T-helper 9 cell (primary cell): ENCODE measurements at places on chromosomes 2 and 18.

GRCh38 chr2:64101141-64101591 lies 43.1 kb downstream of the PELI1 start:
- no peak for DNase-seq

GRCh38 chr2:181741756-181742155 lies 61.4 kb upstream of the NEUROD1 start:
- DNase-seq: no peak

DNA sequence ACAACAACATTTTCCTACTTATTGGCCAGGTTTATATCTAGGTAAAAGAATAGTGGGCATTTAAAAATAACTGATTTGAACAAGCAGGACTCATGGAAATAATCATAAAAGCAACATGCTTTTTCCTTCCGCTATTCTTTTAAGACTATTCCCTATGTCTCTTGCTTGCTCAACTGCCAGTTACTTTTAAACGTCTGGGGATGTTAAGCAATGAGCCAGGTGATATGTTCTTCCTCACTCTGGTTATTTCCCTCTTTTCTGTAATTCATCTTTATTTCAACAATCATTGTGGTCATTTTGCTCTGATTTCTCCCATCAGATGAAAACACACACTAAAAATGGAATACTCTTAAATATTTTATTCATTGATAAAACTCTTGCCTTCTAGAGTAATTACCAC lies 33.4 kb upstream of the SLC8A1 start:
- DNase-seq: no peak

GRCh38 chr2:39300044-39300978 lies 56.5 kb upstream of the CDKL4 start:
- DNase-seq: no peak

DNA sequence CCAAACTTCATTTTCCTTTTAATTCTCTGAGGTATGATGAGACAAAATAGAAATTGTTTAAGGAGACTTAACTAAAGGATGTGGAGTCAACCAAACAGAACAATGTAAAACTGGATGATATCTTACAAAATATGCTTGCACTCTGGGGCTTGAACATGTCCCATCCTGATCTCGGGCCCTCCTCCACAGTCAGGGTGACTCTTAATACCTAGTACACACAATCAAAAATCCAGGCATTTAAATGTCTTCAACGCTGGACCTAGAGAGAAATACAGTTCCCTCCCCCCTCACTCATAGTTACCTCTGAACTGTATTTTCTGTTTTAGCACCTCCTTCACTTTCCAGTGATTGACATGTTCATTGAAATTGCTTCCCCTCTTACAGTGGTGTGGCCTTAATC lies 36.9 kb upstream of the SERPINB2 start:
- no peak for DNase-seq

DNA sequence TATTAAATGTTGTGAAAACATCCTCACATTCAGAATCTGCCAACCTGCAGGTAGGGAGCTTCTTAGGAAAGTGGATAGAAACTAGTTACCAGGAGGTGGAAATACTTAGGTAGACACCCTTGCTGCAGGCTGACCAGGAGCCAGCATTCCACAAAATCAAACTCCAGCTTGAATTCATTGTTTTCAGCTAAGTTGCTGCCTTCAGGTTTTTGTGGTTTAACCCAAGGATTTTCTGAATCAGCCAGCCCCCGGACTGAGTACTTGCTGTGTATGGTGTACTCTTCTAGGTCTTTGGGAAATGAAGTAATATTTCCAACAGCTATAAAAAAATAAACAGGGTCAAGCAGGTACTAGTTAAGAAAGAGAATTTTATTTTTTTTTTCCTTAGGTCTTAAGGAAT lies 192.1 kb upstream of the CHST9 start:
- no peak for DNase-seq

DNA sequence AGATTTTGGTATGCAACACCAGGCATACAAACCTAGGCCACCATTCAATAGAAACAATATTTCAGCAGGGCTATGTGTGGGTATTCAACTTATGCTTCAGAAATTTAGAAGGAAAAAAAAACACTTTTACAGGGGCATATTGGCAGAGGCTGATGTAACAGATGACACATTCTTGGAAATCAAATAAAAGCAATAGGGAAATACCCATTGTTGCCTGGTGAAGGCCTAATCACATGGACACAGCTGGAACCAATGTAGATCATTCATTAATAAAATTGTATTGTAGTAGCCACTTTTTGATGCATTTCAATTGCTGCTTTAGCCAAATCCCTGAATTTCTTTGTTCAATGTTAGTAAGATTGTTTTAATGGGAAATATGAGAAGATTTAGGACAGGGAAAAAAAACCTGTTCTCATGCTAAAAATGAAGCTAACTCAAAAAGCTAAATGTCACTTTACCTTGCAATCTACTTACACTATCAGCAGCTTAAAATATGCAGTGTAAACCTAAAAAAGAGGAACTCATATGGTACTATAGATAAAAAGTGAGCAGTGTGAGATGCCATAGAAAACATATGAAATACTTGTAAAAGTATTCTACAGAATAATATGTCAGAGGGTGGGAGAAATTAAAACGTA lies 289.4 kb downstream of the ZEB2 start:
- DNase-seq: no peak

DNA sequence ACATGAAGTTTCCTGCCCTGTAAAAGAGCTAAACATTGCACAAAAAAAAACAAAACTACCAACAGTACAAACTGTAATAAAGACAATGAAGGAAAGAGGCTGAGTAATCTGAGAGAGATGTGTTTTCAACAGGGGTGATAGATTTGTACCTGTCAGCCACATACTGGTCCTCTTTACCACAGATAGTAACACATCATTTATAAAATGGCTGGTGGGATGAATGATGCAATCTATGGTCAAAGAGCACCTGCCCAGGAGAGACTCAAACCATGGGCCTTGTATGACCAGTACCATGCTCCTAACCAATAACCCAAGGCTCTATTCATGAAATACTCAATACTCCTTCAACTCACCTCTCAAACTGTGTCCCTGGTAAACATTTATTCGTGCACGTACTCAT lies 4.5 kb downstream of the SUCLG1 start:
- DNase-seq: no peak

DNA sequence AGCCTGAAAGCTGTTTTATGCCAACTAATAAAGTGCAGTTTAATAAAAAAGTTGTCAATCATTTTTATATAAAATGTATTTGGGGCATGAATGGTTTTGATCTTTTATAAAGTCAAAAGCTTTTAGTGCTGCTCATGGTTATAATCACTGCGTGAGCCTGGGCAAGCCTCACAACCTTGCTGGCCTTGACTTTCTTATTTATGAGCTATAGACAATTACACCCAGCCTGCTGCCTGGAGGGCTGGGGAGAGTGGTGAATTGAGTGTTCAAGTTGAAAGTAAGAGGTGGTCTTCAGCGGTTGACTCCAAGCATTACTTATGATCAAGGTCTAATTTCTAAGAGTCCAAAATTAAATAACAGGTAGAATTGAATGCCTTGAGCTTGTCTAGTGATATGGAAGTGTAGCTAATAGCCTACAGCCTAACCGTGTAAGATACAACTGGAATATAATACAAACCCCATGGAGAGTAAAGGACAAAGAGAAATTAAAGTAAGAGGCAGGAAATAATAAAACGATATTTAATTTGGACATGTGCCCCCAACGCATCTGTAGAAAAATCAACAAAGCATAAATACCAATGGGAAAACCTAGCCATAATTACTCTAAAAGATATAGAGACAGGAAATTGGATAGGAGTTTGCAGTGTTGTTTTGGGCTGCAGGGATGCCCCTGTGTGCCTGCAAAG lies 106.0 kb upstream of the CYP1B1 start:
- DNase-seq: no peak

- DNase-seq: no peak
These were observed 10.9 kb downstream of the OSBPL1A start for GRCh38 chr18:24386681-24387080.

DNA sequence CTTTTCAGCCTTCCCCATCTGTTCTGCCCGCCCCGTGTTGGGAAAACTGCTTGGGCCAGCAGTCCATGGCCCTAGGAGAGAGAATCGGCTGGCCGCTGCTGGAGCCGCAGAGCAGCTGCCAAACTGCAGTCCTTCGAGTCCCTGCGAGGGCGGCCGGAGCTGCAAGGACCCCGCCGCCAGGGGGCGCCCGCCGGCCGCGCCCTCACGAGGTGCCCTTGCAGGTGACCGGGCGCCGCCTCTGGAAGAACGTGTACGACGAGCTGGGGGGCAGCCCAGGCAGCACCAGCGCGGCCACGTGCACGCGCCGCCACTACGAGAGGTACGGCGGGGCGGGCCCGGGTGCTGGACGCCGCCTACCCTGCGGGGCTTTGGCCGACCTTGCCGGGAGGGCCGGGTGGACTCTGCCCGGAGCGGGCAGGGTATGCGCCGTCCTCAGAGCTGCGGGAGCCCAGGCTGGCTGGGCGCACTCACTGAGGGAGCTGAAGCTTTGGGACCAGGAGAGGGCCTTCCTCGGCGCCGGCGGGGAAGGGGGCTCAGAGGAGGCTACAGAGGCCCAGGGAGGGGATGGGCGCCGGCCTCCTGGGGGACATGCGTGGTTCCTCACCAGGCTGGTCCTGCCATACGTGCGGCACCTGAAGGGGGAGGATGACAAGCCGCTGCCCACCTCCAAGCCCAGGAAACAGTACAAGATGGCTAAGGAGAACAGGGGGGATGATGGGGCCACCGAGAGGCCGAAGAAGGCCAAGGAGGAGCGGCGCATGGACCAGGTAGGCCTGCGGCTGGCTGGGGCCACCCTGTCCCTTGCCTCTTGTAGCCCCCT lies 13.6 kb downstream of the ARID5A start:
- DNase-seq: no peak

DNA sequence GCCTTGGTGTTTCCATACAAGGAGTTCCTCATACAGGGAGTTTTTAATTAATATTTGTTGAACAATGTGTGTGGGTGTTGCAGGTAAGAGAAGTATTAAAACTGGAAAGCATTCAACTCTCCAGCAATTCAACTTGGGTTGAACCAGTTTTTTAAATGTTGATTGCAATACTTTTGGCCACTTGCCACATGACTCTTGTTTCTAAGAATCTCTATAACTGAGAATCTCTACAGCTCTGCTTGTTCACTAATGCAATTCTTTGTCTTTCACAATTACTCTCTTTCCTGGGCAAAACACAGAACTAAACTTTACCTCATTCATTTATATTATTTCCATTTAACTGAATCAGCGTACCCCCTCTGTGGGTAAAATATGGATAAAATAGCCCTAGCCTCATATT lies 429.4 kb downstream of the ARHGAP15 start:
- no peak for DNase-seq
